ENCODE measurements at places on chromosomes 2 and 18. TPM values are rescaled to one million over a fixed set of nuclear protein-coding genes. Genes with fewer than 3 reads are reported as not detected.
A peak's percentile ranks its signal among the peaks of the same experiment; 100 is the strongest.

Gene LONRF2
- 18.9 TPM for total RNA-seq

Gene VSNL1
- total RNA-seq: 41.7 TPM

Gene SLC5A7
- total RNA-seq: not detected

Gene TAF4B
- total RNA-seq: 3.1 TPM

Gene TCF7L1
- total RNA-seq: 4.0 TPM

Gene WDR7
- 24.0 TPM for total RNA-seq

Gene MERTK
- total RNA-seq: 4.9 TPM

Gene GPR155
- total RNA-seq: 10.1 TPM

- no peaks in the 10 kb centered on the region for H3K36me3 ChIP-seq
- H3K27me3 ChIP-seq: no peaks in the 10 kb centered on the region
- H3K27ac ChIP-seq: no peak overlapping the region
- H3K4me1 ChIP-seq: no peaks in the 10 kb centered on the region
- DNase-seq: no peak
These were observed 1474.1 kb upstream of the SLC39A10 start for GRCh38 chr2:194182888-194183287.

- no peaks in the 10 kb centered on the region for H3K4me1 ChIP-seq
- no peak for DNase-seq
- H3K27ac ChIP-seq: no peak within 1 kb of the TSS
- no peaks in the 10 kb centered on the region for H3K36me3 ChIP-seq
- H3K27me3 ChIP-seq: no peaks in the 10 kb centered on the region
These were observed at the start of gene CRACDL for GRCh38 chr2:98935777-98936352. Gene CRACDL, minus strand, starts transcription at chr2:98936225. Its CDS starts 89,425 bp downstream, at chr2:98846800.

DNA sequence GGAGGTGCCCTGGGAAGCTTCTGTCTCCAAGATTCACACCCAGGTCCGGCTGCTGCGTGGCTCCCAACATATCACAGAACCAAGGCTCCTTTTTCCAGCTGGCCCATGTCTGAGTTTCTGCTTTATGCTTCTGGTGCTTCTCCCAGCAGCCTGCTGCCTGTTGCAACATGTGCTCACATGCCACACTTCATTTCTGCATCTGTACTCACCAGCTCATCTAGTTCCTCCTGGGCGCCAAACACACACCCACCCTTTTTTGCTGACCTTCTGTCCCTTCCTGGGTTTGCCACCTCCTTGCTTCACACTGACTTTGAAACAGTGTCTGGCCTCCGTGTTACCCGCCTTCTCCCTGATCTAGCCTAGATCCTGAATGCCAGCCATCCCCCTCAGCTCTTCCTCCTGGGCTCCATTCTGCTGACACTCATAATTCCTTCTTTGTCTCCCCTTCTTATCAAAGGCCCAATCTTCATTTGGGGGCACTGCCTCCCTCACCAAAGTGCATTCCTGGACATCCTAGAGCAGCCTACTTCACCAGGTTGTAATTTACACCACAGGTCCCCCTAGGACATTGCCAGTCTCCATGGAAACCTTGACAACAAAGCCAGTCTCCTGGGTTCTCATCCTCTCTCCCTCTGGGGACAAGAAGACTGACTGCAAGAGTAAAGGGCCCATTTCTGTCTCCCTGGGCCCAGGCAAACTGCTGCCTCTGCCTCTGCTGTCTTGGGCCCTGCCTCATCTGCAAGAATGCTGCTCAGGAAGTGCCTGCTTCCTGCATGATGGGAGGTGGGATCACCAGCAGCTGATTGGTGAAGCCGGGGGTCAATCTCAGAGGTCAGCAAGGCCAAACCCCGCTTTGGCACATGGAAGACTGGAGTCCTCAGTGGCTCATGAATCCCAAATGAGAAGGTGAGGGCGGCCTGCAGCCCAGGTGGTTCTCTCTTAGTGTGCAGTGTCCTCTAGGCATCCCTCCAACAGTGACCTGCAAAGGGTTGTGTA lies 13.9 kb upstream of the PROM2 start:
- no peaks in the 10 kb centered on the region for H3K4me1 ChIP-seq
- no peak overlapping the region for H3K4me3 ChIP-seq
- no peak for DNase-seq
- no peaks in the 10 kb centered on the region for H3K27me3 ChIP-seq

GRCh38 chr18:51523671-51524070 lies 326.2 kb upstream of the MEX3C start:
- no peaks in the 10 kb centered on the region for H3K4me1 ChIP-seq
- H3K27ac ChIP-seq: no peak overlapping the region
- no peaks in the 10 kb centered on the region for H3K36me3 ChIP-seq
- DNase-seq: no peak
- H3K4me3 ChIP-seq: no peak overlapping the region

GRCh38 chr2:54534221-54534620 lies 78.1 kb downstream of the SPTBN1 start:
- peaks cover 37% of the 10 kb centered on the region for H3K36me3 ChIP-seq
- peaks cover 58% of the 10 kb centered on the region for H3K4me1 ChIP-seq
- H3K27ac ChIP-seq: no peak overlapping the region

- peak overlapping the region; percentile 74 for H3K27ac ChIP-seq
- no peaks in the 10 kb centered on the region for H3K36me3 ChIP-seq
- H3K4me1 ChIP-seq: peaks cover 17% of the 10 kb centered on the region
- no peak overlapping the region for H3K4me3 ChIP-seq
- DNase-seq: no peak
- H3K27me3 ChIP-seq: no peaks in the 10 kb centered on the region
These were observed 182.6 kb upstream of the HAAO start for GRCh38 chr2:42974721-42975717.

GRCh38 chr2:65675350-65675749 lies 243.0 kb upstream of the SPRED2 start:
- no peaks in the 10 kb centered on the region for H3K27me3 ChIP-seq
- H3K4me3 ChIP-seq: no peak overlapping the region
- no peaks in the 10 kb centered on the region for H3K4me1 ChIP-seq
- DNase-seq: no peak
- H3K36me3 ChIP-seq: no peaks in the 10 kb centered on the region
- H3K27ac ChIP-seq: no peak overlapping the region

DNA sequence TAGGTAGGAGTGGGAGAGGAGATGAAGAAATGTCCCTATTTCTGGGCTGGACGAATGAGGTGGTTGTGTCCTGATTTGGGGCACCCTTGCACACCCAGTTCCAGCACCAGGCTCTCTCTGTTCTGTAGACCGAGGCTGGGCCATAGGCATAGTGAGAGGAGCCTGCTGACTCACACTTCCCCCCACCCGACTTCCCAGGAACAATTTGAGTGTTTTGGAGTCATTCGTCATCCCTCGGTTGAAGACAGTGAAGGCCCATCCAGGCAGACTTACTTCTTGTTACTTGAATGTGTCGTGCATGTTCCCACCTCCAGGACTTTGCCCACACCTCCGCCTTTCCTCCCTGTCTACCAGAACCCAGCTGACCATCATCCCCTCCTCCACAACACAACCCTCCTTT lies 179.1 kb downstream of the HAUS1 start:
- H3K4me1 ChIP-seq: peaks cover 21% of the 10 kb centered on the region
- no peaks in the 10 kb centered on the region for H3K27me3 ChIP-seq
- no peak overlapping the region for H3K4me3 ChIP-seq
- H3K27ac ChIP-seq: no peak overlapping the region

DNA sequence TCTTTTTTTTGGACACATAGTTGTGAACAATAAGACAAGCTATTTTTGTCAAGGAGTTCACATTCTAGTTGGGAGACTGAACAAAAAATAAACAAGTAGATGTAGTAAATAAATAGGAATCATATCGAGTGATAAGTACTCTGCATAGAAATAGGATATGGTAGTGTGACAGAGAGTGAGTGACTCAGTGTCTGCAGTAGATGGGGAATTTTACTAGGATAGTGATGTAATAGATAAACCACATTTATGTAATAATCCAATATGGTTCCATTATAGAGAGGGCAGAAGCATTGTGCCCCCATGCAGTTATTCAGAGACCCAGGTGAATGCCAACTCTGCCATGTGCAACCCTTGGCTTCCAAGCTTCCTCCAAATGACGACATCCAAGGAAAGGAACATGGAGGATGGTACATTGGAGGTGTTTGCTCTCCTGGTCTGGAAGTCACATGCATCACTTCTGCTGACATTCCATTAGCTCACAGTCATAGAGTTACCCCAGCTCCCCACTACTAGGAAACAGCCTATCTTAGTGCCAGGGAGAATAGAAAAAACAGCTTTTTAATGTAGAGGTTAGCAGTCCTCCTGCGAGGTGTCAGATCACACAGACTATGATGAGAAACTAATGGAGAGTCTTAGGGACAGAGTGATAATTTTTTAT lies 595.4 kb downstream of the NYAP2 start:
- H3K36me3 ChIP-seq: no peaks in the 10 kb centered on the region
- no peak overlapping the region for H3K27ac ChIP-seq
- H3K4me1 ChIP-seq: no peaks in the 10 kb centered on the region
- no peak for DNase-seq
- no peaks in the 10 kb centered on the region for H3K27me3 ChIP-seq

DNA sequence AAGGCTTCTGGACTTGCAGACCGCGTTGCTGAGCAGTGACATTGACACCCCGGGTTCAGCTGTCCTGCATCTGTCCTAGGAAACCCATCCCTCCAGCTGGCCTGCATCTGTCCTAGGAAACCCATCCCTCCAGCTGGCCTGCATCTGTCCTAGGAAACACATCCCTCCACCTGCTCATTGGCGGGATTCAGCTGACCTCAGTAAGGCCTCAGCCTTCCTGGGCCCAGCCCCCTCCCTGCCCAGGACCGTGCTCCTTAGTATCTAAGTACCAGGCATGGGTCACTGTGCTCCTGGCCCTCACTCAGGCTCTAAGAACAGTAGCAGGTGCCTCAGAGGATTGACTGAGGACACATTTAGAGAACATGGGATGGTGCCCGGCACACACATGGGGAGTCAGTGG lies 1.2 kb downstream of the MLPH start:
- H3K4me3 ChIP-seq: peak overlapping the region; percentile 61
- no peaks in the 10 kb centered on the region for H3K27me3 ChIP-seq
- H3K36me3 ChIP-seq: peaks cover under 1% of the 10 kb centered on the region
- H3K27ac ChIP-seq: peak overlapping the region; percentile 92
- peaks cover 42% of the 10 kb centered on the region for H3K4me1 ChIP-seq
- no peak for DNase-seq

DNA sequence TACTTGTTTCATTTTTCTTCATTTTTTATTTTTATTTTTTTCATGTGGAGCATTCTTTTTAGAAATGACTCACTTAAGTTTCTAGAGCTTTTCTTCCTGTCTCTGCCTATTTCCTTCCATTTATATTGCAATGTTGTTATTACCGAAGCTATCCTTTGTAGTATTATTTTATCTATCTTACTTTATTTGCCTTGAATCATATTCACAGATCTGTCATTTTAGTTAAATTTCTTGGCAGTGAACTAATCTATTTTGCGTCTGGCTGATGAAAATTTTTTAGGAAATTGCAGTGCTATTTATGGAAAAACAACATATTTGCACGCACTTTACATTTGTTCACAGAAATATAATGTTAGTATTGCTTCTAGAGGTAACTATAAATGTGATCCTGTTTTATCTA lies 956.9 kb upstream of the SLC39A10 start:
- H3K27me3 ChIP-seq: no peaks in the 10 kb centered on the region
- H3K36me3 ChIP-seq: no peaks in the 10 kb centered on the region
- H3K4me1 ChIP-seq: no peaks in the 10 kb centered on the region
- no peak overlapping the region for H3K4me3 ChIP-seq

DNA sequence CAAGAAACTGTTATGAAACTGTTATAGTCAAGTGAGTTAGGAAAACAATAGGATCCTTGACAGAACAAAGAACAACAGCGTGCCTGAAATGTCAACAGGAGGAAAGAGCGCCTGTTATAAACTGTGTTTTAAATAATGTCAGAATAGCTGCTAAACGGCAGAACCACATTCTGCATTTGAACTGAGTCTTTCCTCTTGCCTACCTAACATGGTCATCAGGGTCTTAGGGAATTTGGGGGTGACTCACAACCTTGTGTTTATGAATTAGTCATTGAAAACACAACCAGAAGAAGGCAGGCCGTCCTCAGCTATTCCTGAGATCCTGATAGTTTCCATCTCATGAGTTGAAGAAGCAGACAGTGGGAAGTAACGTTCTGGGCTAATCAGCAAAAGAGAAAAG lies 222.0 kb upstream of the FN1 start:
- H3K4me1 ChIP-seq: no peaks in the 10 kb centered on the region
- H3K4me3 ChIP-seq: no peak overlapping the region
- no peaks in the 10 kb centered on the region for H3K27me3 ChIP-seq
- DNase-seq: no peak
- no peaks in the 10 kb centered on the region for H3K36me3 ChIP-seq
- H3K27ac ChIP-seq: no peak overlapping the region

DNA sequence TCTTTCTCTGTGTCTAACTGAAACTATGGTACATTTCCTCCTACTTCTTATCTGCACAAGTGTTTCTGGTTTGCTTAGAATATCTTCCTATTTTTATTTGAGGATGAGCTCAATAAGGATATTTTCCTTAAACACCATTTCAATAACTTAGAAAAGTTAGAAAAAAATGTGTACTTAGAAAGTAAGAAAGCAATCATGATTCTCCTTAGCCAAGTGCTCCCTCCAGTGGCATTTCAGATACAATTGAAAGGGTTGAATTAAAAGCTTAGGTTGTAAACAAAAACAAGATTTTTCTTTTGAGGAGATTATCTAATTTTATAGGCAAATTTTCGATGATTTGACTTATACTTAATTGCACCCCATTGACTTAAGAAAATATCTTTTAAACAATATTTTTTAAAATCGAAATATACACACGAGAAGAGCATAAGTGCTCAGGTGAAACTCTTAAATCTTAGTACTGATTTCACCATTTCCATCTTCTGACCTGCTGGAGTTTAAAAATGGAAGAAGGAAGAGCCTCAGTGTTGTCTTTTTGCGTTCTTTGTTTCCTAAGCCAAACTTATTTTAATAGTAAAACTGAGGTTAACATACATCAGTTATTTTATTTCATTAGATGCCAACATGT lies 26.9 kb downstream of the C18orf63 start:
- DNase-seq: no peak
- no peak overlapping the region for H3K27ac ChIP-seq
- H3K27me3 ChIP-seq: no peaks in the 10 kb centered on the region
- no peaks in the 10 kb centered on the region for H3K4me1 ChIP-seq
- no peaks in the 10 kb centered on the region for H3K36me3 ChIP-seq

GRCh38 chr2:233407771-233408181 lies 53.5 kb downstream of the DGKD start:
- no peak overlapping the region for H3K4me3 ChIP-seq

DNA sequence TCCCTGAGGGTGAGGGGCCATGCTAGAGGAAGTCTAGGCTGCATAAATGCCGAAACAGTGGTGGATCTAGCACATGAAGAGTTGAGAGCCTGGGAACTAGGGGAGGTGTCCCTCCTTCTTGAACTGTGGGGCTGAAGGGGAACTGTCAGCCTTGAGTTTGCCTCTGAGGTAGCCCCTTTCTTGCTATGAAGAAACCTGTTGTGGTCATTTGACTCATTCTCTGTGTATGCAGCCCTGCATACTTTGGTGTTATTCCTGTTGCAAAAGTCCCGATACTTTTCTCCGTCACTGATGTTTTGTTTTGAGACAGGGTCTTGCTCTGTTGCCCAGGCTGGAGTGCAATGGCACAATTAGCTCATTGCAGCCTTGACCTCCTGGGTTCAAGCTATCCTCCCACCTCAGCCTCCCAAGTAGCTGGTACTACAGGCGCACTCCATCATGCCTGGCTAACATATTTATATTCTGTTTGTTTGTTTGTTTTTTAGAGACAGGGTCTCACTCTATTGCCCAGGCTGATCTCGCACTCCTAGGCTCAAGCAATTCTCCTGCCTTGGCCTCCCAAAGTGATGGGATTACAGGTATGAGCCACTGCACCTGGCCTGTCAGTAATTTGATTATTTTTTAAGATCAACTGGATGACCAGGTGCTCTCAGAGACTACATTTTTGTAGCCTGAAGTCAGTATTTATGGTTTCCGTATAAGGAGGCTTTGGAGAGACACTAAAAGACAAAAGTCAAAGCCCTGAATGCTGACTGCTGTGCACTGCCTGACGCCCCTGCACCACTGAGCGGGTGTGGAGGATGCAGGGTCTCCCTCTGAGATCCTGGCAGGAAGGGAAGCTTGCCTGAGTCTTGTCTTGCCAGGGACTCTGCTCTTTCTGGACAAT lies 126.0 kb upstream of the MSH6 start:
- H3K4me3 ChIP-seq: no peak overlapping the region
- no peak overlapping the region for H3K27ac ChIP-seq
- no peaks in the 10 kb centered on the region for H3K27me3 ChIP-seq

All from right atrium auricular region (tissue), 2 donors.